ENCODE measurements at places on chromosomes 5 and 9.

DNA sequence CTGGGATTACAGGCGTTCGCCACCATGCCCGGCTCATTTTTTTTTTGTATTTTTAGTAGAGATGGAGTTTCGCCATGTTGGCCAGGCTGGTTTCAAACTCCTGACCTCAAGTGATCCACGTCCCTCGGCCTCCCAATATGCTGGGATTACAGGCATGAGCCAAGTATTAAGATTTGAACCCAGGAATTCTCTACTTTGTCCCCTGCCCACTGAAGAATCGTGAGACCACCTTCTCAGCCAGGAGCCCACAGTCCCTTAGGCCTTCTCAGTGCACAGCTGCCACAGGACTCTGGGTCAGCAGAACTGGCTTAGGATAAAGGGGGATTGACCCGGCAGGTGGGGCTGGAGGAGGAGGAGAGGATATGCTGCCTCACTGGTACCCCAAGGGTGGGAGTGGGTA is 13.4 kb downstream of the OLFML2A start:
- no peak for DNase-seq

DNA sequence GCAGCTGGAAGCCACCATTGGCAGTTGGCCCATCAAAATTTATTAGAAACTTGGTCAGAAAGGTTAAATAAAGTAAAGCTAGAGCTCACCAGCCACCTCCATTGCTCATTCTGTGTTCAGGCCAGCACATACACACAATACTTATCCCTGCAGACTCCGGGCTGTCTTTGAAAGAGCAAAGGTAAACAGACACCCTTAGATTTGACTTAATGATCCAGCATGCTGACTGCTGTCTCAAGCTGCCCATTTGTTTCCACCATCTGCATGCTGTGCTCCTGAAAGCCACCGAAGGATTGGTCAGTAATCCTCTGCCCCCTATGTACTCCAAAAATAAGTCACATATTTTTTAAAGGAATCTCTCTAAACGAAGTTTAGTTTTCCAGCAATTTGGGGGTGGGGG is 1059.8 kb upstream of the DMAC1 start:
- DNase-seq, result no peak

GRCh38 chr5:43225649-43226245 is 33.7 kb downstream of the NIM1K start:
- DNase-seq, result no peak

DNA sequence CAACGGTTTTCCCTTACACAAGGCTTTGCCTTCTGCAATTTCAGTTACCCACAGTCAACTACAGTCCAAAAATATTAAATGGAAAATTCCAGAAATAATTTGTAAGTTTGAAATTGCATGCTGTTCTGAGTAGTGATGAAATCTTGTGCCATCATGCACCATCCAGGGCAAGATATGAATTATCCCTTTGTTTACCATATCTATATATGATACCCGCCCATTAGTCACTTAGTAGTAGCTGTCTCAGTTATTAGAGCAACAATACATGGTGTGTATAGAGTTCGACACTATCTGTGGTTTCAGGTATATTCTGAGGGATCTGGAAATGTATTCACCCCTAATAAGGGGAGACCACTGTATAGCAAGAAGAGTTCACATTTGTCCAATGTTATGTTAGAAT is 29.4 kb downstream of the ERBIN start:
- no peak for DNase-seq

DNA sequence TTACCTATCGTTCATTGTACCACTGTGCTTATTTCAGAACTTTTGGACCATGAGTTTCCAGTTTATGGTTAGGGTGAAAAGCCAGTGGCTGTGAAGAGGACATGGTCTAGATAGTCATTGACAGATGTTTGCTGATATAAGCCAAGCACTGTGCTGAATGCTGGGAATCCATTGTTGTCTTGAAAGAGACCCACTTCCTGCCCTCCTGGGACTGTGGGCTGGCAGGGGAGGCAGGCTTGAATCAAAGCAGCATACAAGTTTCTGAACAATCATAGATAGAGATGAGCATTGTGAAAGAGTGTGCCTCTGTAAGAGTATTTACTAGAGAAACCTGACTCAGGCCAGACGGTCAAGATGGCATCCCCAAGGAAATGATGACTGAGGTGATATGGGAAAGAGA is 73.4 kb downstream of the NMUR2 start:
- DNase-seq, result no peak

DNA sequence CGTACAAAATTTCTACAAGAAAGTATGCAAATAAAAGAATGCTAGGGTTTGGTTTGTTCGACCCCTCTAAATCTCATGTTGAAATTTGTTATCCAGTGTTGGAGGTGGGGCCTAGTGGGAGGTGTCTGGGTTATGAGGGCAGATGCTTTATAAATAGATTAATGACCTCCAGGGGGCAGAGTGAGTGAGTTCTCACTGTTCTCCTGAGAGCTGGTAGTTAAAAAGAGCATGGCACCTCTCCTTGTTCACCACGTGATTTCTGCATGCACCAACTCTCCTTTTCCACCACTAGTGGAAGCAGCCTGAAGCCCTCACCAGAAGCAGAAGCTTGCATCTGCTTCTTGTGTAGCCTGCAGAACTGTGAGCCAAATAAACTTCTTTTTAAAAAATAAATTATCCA is 50.4 kb upstream of the FAM170A start:
- DNase-seq, result no peak

DNA sequence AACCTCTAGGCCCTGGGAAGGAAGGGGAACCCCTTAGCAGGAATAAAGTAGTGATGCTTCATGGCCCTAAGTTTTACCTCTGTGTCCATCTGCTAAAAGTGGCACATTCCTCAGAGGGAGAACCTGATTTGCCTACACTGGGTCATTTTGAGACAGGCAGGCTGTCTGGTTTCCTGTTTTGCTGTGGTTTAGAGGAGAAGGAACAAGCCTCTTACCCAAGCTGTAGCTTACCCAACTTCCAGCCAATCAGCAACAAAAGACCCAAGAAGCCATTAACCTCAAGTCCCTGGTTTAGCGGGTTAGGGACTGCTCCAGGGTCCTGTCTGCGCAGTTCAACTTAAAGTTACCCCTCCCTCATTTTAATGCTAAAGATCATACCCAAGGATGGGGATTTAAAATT is 411.0 kb downstream of the MAT2B start:
- DNase-seq, result no peak

- no peak for DNase-seq
Measured at GRCh38 chr5:97089149-97089801, 53.1 kb downstream of the LIX1 start.

GRCh38 chr9:100322954-100323536 is 29.7 kb downstream of the TEX10 start:
- no peak for DNase-seq

DNA sequence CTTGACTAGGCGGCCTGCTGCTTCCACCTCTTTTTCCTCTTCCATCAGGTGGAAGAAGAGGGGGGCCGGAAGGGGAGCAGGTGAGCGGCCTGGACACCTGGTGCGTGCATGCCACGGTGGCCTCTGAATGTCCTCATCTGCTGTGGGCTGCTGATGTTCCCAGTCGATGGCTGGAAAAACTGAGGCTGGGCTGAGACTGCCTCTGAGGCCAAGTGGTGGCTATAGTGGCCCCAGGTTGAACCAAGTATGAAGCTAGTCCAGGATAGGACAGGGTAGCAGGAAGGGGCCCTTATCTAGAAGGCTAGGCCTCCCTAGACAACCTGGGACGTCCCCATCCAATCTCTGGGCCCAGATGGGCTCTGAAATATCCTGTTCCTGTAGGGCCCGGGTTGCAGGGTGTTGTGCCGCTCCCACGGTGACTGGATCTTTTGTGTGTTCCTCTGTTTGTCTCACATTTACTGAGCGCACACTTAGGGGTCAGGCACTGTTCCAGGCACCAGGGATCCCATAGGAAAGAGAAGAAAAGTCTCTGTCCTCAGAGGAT is 753 bp upstream of the NR5A1 start:
- DNase-seq, result no peak

GRCh38 chr9:76564297-76564696 is 105.3 kb downstream of the GCNT1 start:
- no peak for DNase-seq

DNA sequence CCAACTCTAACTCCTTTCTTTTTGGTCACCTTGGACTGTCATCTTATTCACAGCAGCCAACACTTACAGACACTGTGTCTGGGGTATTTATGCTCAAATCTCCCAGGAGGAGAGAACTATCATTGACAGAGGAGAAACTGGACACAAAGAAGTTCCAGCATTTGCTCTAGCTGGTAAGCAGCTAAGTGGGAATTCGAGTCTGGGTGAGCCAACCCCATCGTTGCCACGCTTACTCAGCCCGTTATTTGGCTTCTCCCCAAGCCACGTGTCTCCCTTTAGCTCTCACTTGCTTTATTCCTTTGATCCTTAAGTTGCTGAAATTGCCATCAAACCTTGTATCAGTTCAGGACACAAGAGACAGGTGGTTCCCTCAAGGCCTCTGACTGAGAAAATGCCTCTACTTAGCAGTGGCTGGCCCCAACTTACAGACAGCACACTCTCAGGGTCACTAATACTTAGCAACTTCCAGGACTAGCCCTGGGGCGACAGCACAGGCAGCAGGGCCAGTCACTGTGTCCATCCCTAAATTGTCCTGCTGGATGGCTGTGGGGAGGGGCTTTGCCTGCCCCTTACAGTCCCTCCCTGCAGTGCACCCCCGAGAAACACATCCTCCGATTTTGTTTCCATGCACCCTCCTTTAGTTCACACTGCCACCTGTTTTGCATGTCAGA is 1.4 kb downstream of the SLC36A2 start:
- DNase-seq, result no peak

Measured in DMS153 (cell line).